ENCODE measurements at places on chromosomes 5 and 9. TPM values are rescaled to one million over a fixed set of nuclear protein-coding genes. Genes with fewer than 3 reads are reported as not detected.

DNA sequence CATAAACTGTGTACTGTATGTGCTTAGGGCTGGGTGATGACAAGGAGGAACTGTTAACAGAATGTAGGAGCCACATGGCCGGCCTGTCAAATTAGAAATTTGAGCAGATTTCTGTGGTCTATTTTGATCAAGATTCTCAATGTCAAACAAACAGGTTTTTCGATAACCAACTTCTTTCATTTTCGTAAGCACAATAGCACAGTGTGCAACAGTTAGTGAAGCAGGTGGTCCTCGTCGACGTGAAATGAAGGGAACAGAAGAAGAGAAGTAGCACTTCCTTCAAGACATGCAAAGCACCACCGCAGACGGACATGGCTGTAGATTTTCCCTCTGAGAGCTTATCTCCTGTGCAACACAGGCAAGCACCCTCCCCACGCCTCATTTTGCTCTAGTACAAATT is 252.1 kb downstream of the CRB2 start:
- no peak overlapping the region for H3K27ac ChIP-seq
- H3K36me3 ChIP-seq: peaks cover 2% of the 10 kb centered on the region
- no peak overlapping the region for H3K4me3 ChIP-seq
- DNase-seq: no peak

DNA sequence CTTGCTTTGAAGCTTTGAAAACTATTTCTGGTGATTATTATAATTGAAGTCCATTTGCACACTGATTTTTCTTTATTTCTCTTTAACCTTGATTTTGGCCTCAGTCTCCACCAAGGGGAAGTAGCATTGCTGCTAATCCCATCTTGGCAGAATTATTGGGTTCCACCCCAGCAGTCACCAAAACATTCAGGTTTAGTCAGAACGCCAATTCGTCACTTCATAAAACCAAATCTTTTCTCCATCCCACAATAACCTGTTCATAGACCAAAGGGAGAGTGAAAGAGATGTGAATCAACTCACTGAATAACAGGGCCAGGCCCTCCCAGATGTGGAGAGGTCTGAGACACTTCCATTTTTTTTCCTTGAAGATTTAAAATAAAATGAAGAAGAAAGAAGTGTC is 95.1 kb upstream of the VCAN start:
- DNase-seq: no peak
- peaks cover 2% of the 10 kb centered on the region for H3K27me3 ChIP-seq

DNA sequence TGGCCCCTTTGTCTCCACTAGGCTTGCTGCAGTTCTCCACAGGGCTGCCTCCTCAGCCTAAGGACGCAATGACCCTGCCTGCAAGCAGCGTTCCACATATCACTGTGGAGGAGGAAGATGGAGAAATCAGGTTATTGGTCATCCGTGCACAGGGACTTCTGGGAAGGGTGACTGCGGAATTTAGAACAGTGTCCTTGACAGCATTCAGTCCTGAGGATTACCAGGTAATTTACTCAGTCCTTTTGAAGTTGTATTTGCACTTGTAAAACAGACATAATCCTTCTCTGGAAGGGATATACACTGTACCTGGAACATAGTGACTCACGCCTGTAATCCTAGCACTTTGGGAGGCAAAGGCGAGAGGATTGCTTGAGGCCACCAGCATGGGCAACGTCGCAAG is 116.6 kb downstream of the ADGRV1 start:
- H3K27me3 ChIP-seq: no peaks in the 10 kb centered on the region
- no peak for DNase-seq
- no peaks in the 10 kb centered on the region for H3K36me3 ChIP-seq
- no peaks in the 10 kb centered on the region for H3K4me1 ChIP-seq
- no peak overlapping the region for H3K4me3 ChIP-seq

The KCNV2 gene
- total RNA-seq: not detected

GRCh38 chr9:3474821-3475220 is 51.0 kb downstream of the RFX3 start:
- no peaks in the 10 kb centered on the region for H3K27me3 ChIP-seq
- DNase-seq: no peak
- H3K36me3 ChIP-seq: peaks cover 15% of the 10 kb centered on the region
- no peak overlapping the region for H3K27ac ChIP-seq
- H3K4me1 ChIP-seq: peaks cover 63% of the 10 kb centered on the region

Data from activated CD4-positive, alpha-beta memory T cell treated with anti-CD3 and anti-CD28 coated beads for 36 hours (primary cell).